ENCODE measurements at places on chromosomes 6 and 20.

- no peak for DNase-seq
Observed at GRCh38 chr6:146595972-146596731, 2.6 kb upstream of the ADGB start.

GRCh38 chr6:66675906-66676305 lies 968.9 kb upstream of the EYS start:
- DNase-seq, result no peak

GRCh38 chr20:62716198-62716940 lies 7.7 kb downstream of the NTSR1 start:
- DNase-seq, result peak; percentile 11

DNA sequence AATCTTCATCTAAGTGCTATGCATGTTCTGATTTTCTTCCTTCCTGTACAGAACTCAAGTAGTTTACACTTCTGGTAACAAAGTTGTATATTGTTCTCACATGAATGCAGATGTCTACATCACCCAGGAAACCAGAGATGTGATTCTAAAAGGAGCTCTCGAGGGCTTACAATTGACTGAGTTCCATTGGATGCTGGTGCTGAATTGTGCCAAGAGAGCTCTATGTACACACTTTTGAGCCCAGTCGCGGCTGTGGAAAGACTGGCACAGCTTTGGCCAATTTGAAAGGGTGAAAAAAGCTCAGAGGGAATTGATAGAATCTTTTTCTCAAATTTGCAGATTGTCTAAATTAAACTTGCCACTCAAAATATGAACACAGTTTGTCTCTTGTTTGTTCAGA lies 340.7 kb downstream of the LMBRD1 start:
- no peak for DNase-seq

GRCh38 chr20:63314566-63315239 lies 21.7 kb downstream of the COL20A1 start:
- no peak for DNase-seq

- DNase-seq, result no peak
Observed at GRCh38 chr6:143605906-143606521, 71.8 kb upstream of the PHACTR2 start.

GRCh38 chr6:161804838-161805237 lies 531.0 kb upstream of the AGPAT4 start:
- no peak for DNase-seq

DNA sequence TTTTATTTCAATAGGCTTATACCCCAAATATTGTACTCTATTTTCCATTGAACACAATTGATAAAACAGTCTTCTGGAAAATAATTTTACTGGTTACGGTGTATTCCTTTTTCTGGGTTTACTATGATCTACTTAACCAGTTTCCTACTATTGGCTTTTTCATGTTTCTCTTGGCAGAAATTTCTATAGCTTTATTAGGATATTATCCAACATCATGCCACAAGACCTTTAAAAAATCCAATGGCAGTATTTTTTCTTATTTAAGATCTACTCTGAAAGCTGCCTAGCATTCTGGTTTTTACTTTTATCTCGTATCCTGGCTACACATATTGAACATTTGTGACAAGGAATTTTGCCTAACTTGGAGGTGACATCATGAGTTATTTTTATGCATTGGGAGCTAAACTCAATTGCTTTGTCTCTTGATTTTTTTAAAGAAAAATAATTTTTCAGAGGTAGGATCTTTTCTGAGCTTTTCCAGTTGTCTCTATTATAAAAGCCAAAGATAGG lies 45.5 kb downstream of the SLC9A8 start:
- no peak for DNase-seq

- peak; percentile 31 for DNase-seq
Observed at GRCh38 chr6:157982102-157982562, 469 bp downstream of the SYNJ2 start.

GRCh38 chr6:12923644-12924235 lies 207.2 kb downstream of the PHACTR1 start:
- no peak for DNase-seq

DNA sequence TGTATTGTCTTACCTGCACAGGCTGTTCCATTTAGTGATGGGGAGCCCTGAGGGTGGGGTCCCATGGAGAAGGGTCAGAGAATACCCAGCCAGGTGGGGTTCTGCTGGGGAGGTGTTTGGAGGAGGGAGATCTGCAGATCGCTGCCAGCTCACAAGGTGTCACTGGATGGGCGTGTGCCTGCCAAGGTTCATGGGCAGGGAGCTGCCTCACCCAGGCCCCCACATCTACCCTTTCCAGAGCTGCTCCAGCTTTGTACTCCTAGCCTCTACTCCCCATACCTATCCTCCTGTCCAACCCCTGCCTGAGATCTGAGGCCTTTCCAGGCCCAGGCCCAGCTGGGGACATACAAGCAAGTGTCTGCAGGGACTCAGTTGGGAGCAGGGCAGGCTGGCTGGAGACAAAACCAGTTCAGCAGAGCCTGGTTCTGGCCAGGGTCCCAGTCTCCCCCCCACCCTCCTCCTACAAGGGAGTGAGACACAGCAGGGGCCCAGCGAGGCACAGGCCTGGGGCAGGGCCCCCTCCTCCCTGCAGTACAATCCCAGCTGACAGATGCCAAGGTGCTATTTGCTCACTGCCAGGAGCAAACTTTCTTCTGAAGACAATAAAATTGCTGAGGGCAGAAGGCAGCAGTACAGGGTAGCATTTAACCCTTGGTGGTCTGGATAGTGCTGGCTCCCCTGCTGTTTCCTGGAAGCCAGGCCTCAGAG lies 19.7 kb downstream of the SPDEF start:
- no peak for DNase-seq

GRCh38 chr6:166440106-166440505 lies 57.4 kb upstream of the MPC1 start:
- no peak for DNase-seq

DNA sequence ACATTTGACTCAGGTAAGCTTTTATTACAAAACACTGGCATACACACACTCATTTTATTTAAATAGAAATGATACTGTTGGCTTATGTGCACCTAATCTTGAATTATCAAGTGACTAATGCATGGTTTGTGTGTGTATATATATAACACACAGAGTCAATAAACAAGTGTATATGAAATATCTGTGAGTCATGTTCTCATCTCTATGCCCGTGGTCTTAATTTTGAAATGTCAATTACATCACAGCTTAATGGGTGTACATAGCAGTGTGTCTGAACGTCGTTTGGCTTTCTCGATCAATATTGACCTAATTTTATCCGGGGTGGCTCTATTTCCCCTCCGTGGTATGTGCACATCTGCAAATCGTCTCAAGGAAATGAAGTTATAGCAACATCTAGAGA lies 104.0 kb upstream of the ZFP64 start:
- DNase-seq, result no peak

GRCh38 chr20:19615629-19616028 lies 142.4 kb upstream of the RIN2 start:
- no peak for DNase-seq

DNA sequence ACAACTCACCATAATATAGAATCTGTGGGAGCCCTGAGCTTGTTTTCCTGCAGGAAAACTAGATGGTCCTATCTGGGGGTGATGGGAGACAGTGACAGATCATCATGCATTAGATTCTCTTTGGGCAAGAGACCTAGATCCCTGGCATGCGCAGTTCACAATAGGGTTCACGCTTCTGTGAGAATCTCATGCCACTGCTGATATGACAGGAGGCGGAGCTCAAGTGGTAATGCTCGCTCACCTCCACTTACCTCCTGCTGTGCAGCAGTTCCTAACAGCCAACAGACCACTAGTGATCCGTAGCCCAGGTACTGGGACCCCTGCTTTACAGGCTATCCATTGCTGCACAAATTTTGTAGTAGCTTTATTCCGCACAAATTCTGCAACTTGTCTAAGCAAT lies 84.5 kb downstream of the HIVEP2 start:
- DNase-seq, result no peak

GRCh38 chr6:82862543-82862942 lies 203.1 kb downstream of the UBE3D start:
- DNase-seq, result no peak

DNA sequence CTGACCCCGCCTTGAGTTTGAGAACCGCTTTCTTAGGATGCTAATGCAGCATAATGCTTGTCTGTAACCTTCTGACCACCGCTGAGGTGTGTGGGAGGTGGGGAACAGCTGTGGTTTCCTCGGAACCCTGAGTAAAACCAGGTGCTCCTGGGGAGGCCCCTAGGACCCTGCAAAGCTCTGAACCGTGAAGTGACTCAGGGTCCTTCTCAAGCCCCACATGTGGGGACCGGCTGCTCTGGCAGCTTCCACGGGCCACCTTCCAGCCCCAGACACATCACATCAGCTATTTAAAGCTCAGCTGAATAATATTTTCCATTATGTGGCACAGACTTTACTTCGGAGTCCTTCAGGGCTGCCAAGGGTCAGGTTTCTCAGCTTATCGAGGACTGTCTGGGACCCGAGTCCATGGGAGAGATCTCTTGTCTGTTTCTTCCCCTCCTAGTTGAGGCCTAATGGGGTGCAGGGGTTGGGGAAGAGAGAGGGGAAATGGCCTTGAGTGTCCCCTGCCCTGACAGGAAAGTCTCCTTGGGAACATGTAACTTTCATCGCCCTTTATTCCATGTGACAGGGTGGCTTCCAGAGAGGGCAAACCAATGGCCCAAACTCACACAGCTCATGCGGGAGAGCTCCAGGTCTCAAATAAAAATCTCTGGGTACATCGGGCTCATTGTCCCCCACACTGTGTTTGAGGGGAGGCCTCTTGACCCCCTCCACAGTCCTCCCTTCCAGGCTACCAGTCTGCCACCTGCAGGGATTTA lies 186.1 kb upstream of the SLC24A3 start:
- DNase-seq, result no peak

GRCh38 chr6:158938220-158938619 lies 61.8 kb downstream of the RSPH3 start:
- no peak for DNase-seq

GRCh38 chr20:62618611-62619529 lies 23.4 kb upstream of the SLCO4A1 start:
- peak; percentile 23 for DNase-seq

GRCh38 chr6:118122161-118122725 lies 215.2 kb downstream of the SLC35F1 start:
- DNase-seq, result no peak

DNA sequence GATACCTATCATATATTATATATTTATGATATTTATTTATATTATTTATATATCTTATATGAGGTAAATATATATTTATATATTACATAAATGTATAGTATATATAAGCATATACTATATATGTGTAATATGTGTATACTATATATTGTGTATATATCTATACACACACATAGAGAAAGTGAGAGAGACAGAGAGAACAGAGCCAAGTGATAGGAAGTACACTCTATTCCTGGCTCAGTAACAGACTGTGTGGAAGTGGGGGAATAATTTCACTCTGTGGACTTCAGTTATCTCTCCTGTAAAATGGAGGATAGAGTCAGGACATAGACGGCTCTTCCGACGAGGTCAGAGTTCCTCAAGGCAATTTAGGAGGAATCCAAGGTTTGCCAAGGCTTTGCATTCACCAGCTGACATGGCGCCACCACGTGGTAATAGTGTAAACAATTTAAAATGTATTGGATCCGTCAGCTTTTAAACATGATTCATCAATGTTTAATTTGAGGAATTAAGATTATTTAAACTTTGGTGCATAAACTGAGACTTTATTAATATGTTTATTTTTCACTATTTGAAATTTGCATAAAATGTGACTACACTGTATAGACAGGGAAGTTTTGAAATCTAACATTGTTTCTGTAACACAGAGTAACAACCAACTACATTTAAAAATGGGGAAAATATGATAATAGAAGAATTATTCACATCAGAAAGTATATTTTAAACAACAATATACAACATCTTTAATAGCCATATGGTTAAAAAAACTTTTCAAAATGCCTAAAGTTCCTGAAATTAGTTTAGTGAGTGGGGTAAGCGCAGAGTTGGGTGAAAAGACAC lies 75.4 kb upstream of the TMEM244 start:
- DNase-seq, result peak; percentile 19

- no peak for DNase-seq
Observed at GRCh38 chr6:38248500-38249234, 391.1 kb downstream of the BTBD9 start.

DNA sequence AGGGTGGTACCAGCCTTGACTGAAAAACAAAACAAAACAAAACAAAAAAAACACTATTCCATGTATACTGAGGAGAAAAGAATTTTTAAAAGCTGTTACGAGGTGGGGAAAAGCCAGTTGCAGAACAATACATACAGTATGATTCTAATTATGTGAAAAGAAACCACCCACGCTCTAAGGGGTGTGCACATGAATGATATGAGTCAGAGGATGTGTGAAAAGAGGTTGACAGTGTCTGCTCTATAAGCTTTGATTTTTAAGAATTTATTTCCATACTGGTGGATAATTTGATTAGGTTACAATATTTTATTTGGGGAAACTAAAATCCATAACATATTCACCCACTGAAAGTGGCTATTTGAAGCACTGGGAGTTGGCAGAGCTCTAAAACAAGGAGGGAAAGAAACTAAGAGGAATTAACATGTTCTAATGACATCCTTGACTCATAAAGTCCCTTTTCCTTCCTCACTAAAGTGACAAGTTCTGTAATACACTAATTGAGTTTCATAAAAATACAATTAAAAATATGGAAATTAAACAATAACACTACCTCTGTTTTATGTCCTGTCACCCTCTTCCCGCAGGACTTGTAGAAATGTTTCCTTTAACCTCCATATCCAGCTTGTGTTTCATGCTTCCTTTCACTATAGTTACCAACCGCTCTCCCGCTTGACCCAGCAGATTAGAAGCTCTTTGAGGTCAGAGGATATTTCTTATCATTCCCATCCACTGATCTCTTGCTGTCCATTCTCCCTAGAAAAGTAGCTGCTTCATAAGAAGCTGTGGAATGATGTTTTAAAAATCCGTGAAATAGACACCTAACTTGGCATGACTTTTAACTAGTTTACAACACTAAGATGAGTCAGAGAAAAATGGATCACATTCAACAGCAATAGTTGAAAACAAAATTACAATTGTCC lies 118.6 kb upstream of the CCDC28A start:
- DNase-seq, result peak; percentile 2

DNA sequence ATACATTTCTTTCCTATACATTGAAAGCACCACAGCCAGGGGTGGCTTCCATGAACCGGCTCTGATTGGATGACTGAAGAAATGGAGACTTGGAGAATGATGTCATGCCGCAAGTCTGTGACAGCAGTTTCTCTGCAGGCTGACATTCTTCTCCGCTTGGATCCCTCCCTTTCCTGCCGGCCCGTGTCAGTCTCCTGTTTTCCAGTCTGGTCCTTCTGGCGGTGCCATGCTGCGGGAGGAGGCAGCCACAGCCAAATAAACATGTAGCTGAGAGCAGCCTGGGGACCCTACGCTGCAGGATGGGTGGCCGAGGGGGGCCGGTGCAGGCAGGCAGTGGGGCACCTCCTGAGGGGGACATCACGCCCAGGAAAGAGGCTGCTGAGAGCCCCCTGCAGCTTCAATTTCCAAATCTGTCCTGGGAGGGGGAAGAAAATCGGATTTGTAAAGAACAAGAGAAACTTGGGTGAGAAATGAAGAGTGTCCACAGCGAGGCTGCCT lies 178.0 kb downstream of the TAF4 start:
- DNase-seq, result no peak

DNA sequence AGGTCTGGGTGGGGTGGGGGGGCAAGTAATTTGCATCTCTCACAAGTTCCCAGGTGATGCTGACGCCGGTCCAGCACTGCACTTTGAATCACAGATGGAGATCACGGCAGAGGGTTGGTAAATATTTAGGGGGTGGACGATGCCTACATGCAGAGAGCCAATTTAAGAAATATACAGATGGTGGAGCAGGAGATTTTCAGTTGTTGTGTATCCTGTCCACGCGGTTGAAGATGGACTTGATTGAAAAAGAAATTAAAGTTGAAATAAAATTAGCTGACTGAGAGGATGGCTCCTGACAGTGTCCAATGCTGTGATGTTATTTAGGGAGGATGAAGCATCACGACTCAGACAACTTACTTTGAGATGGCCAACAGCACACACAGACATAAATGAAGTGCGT lies 74.6 kb downstream of the PHACTR3 start:
- no peak for DNase-seq

Measured in stimulated activated CD4-positive, alpha-beta T cell treated with anti-CD3 and anti-CD28 coated beads, Interleukin-15, amount 100 ng/mL, for 48 hours (primary cell).